ENCODE measurements at places on chromosomes 11 and 22.
A peak's percentile ranks its signal among the peaks of the same experiment; 100 is the strongest.

GRCh38 chr22:46794067-46794466, 31.6 kb downstream of the TBC1D22A start:
- no peak for DNase-seq

DNA sequence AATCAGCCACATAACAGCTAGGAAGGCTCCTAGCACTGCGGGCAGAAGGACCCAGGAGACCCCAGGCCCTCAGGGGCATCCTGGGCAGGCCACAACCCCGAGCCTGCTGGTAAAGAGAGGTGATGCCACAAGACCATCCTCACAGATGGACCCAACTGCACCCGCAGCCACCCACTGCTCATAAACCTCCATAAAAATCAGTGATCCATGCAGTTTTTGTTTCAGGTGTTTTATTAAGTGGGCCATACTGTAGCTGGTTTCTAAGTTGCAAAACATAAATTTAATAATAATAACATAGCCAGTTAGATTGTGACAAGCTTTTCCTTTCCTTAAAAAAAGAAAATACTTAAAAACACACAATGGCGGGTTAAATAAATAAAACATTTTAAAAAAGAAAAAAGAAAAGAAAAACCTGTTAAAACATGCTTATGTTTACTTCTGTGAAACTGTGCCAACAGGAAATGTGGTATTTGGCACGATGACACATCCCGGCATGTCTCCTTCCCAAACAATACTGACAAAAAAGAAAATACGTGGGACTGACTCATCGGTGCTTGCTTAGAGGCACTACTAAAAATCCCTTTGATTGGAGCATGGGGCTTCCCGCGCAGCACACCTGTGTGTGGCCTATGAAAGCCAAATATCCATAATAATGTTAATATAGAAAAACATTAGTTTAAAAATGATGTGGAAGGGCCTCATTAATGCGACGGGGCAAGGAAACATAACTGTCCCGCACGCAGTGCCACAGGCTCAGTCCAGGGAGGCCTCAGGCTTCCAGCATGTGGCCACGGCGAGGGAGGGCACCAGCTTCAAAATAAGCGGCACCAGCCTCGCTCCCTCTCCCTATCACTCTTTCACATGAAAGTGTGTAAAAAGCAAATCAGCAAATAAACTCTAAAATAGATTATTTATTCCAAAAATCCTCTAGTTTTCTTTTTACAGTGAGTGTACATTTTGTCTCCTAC, 47.5 kb upstream of the SCUBE2 start:
- DNase-seq: peak; percentile 83

DNA sequence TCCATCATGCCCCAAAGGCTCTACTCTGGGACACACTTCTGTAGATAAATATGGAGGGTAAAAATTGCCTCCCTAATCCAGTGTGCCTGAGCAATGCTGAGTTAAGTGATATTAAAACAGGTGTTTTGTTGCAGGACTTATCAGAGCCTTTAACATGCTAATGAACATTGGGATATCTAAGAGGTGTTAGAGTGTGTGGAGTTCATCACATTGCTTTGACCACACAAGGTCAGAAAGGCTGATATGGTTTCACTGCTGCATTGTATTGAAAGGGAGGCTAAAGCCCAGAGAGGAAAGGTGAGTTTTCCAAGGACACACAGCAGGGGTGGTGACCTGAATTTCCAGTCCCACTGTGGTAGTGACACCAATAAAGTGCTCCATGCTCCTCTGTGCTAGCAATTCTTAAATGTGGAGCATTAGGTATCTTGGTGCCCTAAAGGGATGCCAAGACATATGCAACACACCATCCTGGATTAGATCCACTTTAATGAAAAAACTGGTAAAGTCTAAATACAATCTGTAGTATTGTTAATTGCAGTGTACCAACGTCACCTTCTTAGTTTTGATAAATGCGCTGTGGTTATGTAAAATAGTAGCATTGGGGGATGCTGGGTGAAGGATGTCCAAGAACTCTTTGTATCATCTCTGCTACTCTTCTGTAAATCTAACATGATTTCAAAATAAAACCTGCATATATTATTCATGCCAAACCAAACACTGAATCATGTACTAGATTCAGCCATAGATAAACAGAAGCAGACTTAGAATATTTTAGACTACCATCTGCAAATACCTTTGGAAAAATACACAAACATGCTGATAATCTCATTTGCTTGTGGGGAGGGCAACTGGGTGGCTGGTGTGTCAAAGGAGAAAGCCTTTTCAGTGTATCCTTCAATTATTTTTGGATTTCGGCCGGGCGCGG, 45.8 kb downstream of the MIAT start:
- no peak for DNase-seq

- no peak for DNase-seq
These were observed 9.9 kb upstream of the AIFM3 start for GRCh38 chr22:20957102-20957682.

GRCh38 chr11:18416459-18416858, 4.3 kb downstream of the LDHC start:
- DNase-seq: no peak

- no peak for DNase-seq
These were observed 18.0 kb upstream of the POU2AF1 start for GRCh38 chr11:111397034-111397433.

DNA sequence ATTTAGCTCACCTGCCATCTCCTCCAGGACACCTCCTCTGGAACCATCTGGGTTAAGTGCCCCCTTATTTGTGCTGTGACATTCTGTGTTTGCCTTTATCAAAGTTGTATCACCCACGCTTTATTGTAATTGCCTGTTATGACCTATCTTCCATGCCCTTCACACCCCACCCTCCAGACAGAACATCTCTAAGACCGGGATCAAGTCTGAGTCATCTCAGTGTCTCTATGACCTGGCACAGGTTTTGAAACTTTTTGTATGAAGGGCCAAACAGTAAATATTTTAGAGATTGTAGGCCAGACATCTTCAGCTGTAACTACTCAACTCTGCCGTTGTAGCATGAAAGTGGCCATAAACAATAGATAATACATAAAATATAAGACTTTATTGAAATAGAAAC, 161.8 kb downstream of the SPON1 start:
- no peak for DNase-seq

DNA sequence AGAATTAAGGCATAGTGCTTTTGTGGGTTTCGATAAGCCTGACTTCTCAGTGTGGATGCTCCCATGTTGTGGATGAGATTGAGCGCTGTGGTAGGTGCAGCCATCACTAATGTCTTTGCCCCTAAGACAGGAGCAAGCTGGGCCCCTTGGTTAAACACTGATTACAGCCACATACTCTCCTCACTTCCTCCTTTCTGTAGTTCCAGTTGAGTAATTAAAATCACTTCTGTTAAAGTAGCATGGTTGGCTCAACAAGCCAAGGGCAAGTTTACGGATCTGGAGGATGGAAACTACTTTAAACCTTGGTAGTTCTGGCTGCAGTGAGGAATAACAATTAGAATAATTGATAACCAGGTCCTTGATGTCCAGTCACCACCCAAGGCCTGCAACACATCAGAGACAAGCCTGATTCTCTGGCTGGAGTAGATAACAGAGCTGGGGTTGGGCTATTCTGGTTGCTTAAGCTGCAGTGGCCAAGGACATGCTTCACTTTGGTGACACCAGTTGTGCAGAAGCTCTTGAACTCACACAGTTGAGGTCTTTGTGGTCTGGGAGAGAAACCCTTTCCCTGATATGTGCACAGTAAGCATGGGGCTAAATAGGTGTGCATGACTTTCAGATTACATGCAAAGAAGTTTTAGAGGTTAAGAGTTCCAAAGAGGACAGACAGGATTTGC, 81.3 kb downstream of the KIRREL3 start:
- no peak for DNase-seq

DNA sequence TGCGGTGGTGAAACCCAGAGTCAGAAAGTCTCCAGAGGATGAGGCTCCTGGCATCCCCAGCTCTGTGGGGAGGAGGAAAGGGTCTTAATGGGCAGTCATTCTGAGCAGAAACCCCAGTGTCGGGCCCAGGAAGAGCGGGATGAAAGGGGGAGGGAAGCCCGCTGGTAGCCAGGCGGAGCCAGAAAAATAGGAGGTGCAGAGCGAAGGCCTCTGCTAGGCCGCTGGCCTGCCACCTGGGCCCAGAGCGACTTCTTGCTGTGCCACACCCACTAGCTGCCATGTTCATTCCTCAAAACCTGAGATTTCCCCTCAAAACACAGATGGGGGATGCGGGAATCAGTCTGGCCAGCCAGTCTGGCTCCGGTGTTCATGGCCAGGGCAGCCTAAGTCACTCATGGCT, 650 bp upstream of the POU2AF3 start:
- no peak for DNase-seq

DNA sequence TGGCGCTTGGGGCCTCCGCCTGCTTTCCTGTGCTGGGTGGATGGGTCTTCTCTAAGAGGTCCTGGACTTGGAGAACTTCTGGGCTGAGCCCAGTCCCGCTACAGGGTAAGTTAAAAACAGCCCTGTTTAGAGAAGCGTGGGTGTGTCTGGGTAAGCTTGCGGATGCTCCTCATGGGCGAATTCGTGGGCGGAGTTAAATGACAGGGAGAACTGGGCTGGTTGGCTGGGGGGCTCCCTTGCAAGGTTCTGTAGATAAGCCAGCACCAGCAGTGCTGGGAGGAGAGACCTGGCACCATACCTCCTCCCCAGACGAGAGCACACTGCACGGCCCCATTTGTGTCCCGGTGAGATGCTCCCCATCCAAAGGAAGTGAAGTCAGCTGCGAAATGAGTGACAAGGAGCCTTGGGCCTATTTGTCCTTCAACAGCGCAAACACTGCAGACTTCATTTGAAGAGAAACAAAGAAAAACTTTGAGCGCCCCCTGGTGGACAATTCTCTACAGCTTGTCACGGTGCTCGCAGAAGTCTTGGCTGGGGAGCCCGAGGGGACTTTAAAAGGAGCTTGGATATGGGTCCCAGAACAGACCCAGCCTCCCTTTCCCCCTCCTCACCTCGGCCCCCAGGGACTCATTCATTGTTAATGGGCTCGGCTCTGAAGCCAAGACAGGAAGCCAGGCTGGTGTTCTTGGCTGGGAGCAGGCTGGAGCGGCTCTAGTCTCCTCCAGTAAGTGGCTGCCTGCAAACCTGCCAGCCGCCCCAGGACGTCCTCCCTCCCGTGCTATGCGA, 39.5 kb downstream of the TP53I11 start:
- DNase-seq: peak; percentile 54

DNA sequence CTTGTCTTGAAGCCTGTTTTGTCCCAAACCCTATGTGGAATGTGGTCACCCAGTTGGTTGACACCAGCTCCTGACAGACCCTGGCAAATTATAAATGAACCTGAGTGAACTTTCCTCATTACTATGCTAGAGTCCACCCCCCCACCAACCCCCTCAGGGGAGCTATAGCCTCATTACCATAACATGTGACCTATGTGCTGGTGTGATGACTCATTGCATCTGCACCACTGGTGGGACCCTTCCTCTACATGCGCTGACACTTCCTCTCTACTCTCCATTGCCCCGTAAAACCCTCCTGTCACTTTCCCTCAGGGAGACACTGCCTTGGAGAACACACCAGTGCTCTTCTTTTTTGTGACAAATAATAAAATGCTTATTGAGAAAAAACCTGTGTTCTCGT, 105.0 kb upstream of the SESN3 start:
- no peak for DNase-seq

GRCh38 chr22:22380098-22381030, 128.2 kb downstream of the ZNF280B start:
- no peak for DNase-seq

DNA sequence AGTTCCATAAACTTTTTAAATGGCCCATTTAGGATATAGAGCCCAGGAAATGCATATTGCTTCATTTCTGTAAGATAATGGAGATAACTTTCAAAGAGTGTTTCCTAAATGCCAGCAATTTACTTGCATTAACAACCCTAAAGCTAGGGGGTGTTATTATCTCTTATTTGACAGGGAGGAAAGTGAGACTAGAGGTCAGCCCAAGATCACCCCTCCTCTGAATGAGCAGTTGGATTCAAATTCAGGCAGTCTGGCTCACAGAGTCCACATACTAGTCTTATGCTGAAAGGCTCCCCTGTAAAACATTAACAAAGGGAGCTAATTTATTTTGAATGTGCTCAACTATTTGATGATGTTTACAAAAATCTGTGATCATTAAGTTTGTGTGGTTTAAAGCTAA, 49.9 kb upstream of the TRIM77 start:
- DNase-seq: no peak

GRCh38 chr22:19527321-19527721, 3.1 kb upstream of the CLDN5 start:
- no peak for DNase-seq

GRCh38 chr11:64742889-64743590, 902 bp downstream of the RASGRP2 start:
- no peak for DNase-seq

DNA sequence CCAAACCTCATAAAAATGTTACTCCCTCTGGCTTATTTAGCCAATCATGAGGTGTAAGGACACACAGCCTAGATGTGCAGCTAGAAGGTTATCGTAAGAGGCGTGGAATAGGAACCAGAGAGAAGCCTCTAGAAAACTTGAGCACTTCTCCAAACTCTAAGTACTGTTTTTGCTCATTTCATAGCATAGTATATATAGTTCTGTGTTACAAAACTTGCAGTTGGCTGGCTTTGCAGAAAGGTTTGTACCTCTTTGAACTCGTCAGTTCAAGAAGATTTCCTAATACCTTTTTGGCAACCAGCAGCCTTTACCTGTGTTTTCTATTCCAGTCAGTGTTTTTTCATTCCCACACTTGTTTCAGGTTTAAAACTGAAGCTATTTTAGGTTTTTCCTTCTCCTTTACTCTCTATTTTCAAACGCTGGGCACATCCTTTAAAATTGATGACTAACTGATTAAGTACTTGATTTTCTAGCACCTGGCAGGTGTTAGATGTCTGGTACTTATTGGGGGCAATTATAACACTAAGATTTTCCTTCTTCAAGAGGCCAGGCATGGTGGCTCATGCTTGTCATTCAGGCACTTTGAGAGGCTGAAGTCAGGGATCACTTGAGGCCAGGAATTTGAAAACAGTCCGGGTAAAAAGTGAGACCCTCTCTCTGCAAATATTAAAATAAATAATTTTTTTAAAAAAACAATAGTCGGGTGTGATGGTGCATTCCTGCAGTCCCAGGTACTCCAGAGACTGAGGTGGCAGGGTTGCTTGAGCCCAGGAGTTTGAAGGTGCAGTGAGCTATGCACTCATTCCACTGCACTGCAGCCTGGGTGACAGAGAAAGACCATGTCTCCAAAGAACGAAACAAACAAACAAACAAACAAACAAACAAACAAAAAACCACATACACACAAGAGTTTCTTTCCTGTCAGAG, 125.2 kb downstream of the LRRC4C start:
- no peak for DNase-seq

DNA sequence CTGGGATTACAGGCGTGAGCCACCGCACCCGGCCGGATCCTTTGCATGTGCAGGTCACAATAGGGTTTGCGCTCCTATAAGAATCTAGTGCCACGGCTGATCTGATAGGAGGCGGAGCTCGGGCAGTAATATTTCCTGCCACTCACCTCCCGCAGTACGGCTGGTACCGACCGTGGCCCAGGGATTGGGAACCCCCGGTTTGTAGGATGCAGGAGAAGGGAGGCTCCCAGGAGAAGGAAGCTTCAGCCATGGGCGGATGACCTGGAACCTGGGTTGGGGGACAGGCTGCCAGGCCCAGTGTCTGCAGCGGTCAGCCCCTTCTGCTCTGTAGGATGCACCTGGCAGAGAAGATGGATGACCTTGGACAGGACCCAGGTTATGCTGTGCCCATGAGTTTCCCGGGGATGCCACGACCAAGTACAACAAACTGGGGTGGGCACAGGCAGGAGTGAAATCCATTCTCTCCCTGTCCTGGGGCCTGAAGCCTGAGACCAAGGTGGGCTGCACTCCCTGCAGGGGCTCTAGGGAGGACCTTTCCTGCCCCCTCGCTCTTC, 818.9 kb downstream of the BRD1 start:
- DNase-seq: no peak

- DNase-seq: no peak
These were observed 71.9 kb upstream of the GRAMD1B start for GRCh38 chr11:123357990-123358827.

All from HS-5 (cell line).